GM23248 (cell line): ENCODE measurements at places on chromosomes 12 and 14. TPM values are rescaled to one million over a fixed set of nuclear protein-coding genes. Genes with fewer than 3 reads are reported as not detected.

Gene CMAS
- total RNA-seq = 30.4 and 42.2 TPM in 2 replicates

Gene NFE2
- not detected in 2 replicates for total RNA-seq

GRCh38 chr14:29391801-29392200 lies 535.8 kb downstream of the PRKD1 start:
- no peak overlapping the region for H3K4me3 ChIP-seq
- no peaks in the 10 kb centered on the region for H3K4me1 ChIP-seq
- H3K27me3 ChIP-seq = no peaks in the 10 kb centered on the region
- DNase-seq = no peak
- H3K27ac ChIP-seq = no peak overlapping the region

- no peak for DNase-seq
- H3K27ac ChIP-seq = no peak overlapping the region
- H3K36me3 ChIP-seq = no peaks in the 10 kb centered on the region
- peaks cover 10% of the 10 kb centered on the region; the same call in 1 of the 2 replicates for H3K4me1 ChIP-seq
- H3K4me3 ChIP-seq = no peak overlapping the region
Measured at GRCh38 chr14:69586404-69586803, 11.7 kb upstream of the CCDC177 start.

Gene KRT82
- total RNA-seq = not detected in 2 replicates

DNA sequence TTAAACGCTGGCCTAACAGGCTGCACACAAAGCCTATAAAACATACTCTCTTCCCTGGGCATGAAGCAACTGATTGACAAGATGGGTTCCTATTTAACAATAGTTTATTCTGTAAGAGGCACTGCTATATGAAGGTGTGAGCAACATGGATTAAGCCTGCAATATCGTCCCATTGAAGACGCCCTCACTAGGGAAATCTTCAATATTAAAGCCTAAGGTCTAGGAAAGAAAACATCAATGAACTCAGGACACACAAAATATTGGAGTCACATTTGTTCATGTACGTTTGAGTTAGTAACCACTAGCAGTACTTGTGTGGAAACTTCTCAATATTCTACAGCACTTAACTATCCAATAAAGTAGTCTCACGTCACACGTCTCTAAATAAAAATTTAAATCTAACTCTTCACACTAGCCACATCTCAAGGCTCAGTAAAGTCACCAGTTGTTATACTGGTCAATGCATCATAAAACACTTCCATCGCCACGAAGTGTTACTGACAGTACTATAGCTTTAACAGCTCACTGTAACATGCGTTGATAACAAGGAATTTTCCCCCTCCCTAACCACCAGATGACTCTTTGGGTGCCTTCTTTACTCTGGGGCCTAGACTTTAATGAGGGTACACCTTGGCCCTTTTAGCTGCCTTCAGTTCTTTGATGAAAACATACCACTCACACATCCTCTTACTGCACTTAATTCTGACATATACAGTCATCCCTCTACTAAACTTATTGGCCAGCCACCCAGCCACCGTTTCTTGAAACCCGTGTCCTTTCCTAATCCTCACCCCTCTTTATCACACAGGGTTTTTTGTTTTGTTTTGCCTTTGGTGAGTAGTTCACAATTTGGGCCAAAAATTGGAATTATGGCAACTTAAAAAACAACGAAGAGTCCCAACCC lies 50.1 kb upstream of the OR5AU1 start:
- DNase-seq = no peak
- H3K27ac ChIP-seq = no peak overlapping the region
- H3K36me3 ChIP-seq = peaks cover 67% of the 10 kb centered on the region

DNA sequence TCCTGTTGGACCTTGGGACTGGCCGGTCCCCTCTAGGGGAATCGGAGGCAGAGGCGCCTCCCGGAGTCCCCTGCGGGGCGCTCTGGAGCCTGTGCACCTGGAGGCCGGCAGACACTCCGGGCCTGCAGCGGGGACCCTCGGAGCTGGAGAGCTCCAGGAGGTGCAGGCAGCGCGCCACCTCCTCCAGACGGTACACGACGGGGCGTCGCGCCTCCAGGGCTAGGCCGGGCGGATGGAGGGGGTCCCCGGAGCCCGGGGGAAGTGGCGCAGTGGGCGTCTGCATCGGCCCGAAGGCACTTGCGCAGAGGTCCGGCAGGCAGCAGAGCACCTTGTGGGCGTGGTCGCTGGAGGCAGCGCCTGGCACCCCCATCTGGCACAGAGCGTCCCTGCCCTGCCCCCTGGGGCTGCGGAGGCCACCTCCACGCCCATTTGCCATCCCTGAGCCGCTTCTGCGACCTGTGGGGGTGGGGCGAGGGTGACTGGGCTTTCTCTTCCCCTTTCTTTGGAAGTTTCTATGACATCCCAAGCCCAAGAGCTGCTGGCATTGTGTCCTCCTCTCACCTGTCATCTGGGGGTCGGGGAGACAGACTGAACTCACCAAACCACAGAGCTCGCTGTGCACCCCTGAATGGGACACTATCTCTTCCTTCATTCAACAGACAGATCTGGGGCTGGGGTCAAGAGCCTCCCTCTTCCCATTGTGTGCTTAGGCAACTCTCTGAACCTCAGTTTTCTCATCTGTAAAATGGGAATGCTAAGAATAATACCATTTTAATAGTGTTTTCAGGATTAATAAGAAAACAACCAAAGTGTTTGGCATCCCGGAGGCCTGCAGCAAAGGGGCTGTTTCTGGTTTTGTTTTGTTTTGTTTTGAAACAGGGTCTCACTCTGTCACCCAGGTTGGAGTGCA lies 37.5 kb upstream of the CORO1C start:
- no peak overlapping the region for H3K4me3 ChIP-seq
- no peak overlapping the region for H3K27ac ChIP-seq
- peaks cover under 1% of the 10 kb centered on the region; the same call in 1 of the 2 replicates for H3K4me1 ChIP-seq
- H3K36me3 ChIP-seq = no peaks in the 10 kb centered on the region

DNA sequence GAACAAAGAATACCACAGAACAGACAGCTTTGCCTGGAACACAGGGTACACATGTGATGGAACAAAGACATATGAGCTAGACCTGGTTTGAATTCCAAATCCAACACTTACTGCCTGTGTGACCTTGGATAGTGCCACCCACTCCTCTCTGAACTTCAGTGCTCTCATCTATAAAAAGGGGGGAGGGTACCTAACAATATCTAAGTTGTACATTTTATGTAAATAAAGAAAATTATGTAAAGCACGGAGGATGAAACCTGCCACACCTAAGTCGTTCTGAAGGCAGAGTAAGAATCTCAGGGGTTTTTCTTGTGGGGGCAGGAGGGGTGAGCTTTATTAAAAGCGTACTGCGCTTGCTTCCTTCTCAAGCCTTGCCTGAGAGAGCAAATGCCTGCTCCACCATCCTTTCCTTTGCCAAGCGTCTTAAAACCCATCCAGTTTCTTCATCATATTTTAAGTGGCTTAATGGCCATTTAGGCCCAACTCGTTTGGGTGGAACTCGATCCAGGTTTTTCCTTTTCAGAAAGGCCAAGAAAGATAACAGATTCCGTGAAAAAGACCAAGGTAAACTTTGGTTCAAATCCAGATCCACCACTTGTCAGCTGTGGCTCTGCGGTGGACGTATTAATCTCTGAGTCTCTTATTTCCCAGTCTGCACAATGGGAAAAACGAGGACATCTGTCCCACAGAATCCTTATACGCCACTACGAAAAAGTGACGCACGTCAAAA lies 946 bp downstream of the DDX24 start:
- H3K27me3 ChIP-seq = no peaks in the 10 kb centered on the region
- peak overlapping the region; percentile 86 for H3K27ac ChIP-seq
- H3K4me3 ChIP-seq = peak overlapping the region; percentile 87
- H3K4me1 ChIP-seq = peaks cover 35% of the 10 kb centered on the region
- DNase-seq = peak; percentile 40
- H3K36me3 ChIP-seq = peaks cover 25% of the 10 kb centered on the region

GRCh38 chr12:44317651-44318126 lies 481.8 kb downstream of the TMEM117 start:
- H3K27me3 ChIP-seq = no peaks in the 10 kb centered on the region
- H3K4me3 ChIP-seq = no peak overlapping the region
- H3K4me1 ChIP-seq = no peaks in the 10 kb centered on the region
- no peak overlapping the region for H3K27ac ChIP-seq

DNA sequence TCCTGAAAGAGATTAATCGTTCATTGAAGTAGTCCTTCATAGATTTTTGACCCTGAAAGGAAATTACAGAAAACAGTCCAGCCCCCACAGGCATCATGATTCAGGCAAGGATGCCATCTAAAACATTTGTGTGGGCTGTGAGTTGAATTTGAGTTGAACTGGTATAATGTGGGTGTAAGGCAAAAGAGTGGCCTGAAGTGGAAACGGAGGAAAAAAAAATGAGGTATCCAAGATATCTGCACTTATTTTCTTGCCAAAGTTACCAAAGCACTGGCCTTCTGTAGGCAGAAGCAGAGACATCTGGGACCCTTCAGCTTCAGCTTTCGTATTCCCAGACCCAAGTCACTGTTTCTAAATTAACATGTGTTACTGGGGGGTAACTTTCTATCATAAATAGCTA lies 105.1 kb upstream of the DIO2 start:
- no peaks in the 10 kb centered on the region for H3K36me3 ChIP-seq
- H3K27me3 ChIP-seq = no peaks in the 10 kb centered on the region
- peak; percentile 59 for DNase-seq

Gene CFAP54
- total RNA-seq = 0.32 and 2.0 TPM in 2 replicates

DNA sequence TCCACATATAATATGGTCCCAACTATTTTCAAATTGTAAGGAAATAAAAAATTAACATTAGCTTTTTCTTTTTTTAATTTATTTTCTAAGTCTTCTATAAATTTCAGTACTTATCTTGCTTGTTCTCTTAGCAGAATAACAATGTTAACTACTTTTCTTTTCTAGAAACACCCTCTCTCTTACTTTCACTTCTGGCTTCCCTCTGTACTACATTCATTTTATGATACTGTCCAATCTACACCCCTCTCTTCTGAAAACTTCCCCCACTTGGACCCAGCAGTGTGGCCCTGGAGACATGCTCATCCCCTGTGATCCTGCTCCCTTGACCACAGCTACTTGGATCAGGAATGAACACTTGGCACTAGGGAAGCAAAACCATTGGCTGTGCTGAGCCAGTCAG lies 15.7 kb downstream of the SGPP1 start:
- H3K36me3 ChIP-seq = 0 out of 2 replicates have a peak, but pooled peaks cover 8% of the 10 kb centered on the region
- peaks cover 13% of the 10 kb centered on the region for H3K4me1 ChIP-seq
- H3K27ac ChIP-seq = no peak overlapping the region
- no peak for DNase-seq
- H3K4me3 ChIP-seq = no peak overlapping the region

GRCh38 chr12:66929121-66929520 lies 250.2 kb upstream of the GRIP1 start:
- H3K27me3 ChIP-seq = no peaks in the 10 kb centered on the region
- H3K4me1 ChIP-seq = no peaks in the 10 kb centered on the region
- no peak for DNase-seq
- H3K36me3 ChIP-seq = no peaks in the 10 kb centered on the region
- H3K4me3 ChIP-seq = no peak overlapping the region
- H3K27ac ChIP-seq = no peak overlapping the region

Gene KRT85
- not detected in 2 replicates for total RNA-seq

Gene LPAR5
- total RNA-seq = not detected in 2 replicates

GRCh38 chr12:10136637-10137205 lies 6.7 kb upstream of the CLEC7A start:
- H3K4me3 ChIP-seq = no peak overlapping the region
- no peaks in the 10 kb centered on the region for H3K4me1 ChIP-seq
- H3K27ac ChIP-seq = no peak overlapping the region
- H3K36me3 ChIP-seq = no peaks in the 10 kb centered on the region

DNA sequence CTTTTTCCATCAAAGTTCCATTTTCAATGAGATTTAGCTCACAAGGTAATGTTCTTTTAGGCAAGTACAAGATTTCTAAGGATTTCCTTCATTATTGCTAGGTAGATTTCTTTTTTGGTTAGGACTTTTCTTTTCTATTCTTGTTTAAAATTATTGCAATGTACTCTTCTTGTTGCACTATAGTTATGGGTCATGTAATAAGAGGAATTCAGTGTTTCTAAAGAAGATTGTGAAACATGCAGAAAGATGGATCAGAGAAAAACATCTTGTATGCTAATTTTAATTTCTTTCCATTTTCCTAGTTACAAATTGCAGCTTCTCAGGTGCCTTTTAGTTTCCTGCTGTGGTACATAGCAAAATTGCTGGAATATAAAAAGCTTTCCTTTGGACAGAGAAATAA lies 56.1 kb downstream of the BTG1 start:
- H3K36me3 ChIP-seq = no peaks in the 10 kb centered on the region
- H3K4me3 ChIP-seq = no peak overlapping the region
- no peak overlapping the region for H3K27ac ChIP-seq
- DNase-seq = no peak
- H3K4me1 ChIP-seq = peaks cover 2% of the 10 kb centered on the region; the same call in 1 of the 2 replicates
- no peaks in the 10 kb centered on the region for H3K27me3 ChIP-seq

GRCh38 chr12:18066666-18067065 lies 23.3 kb downstream of the RERGL start:
- H3K27ac ChIP-seq = no peak overlapping the region
- no peaks in the 10 kb centered on the region for H3K4me1 ChIP-seq
- no peak for DNase-seq
- H3K27me3 ChIP-seq = no peaks in the 10 kb centered on the region
- H3K4me3 ChIP-seq = no peak overlapping the region

DNA sequence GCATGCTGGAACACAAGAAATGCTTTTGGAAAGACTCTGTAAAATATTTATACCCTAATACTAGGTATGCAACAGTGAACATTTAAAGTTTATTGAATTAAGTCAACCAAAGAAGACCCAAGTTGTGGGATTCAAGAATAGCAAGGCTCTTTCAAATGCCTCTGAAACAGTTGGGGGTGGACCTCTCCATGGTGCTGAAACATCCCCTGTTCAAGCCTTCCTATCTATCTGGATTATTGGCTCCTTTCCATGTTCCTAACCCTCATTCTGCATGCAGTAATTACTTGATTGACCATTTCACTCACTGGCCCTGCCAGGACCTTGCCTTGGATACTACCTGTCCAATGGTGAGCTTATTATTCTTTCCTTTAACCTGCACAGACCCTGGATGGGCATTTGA lies 349.7 kb downstream of the NRXN3 start:
- no peaks in the 10 kb centered on the region for H3K4me1 ChIP-seq
- H3K27ac ChIP-seq = no peak overlapping the region
- no peak overlapping the region for H3K4me3 ChIP-seq
- DNase-seq = peak; percentile 32

DNA sequence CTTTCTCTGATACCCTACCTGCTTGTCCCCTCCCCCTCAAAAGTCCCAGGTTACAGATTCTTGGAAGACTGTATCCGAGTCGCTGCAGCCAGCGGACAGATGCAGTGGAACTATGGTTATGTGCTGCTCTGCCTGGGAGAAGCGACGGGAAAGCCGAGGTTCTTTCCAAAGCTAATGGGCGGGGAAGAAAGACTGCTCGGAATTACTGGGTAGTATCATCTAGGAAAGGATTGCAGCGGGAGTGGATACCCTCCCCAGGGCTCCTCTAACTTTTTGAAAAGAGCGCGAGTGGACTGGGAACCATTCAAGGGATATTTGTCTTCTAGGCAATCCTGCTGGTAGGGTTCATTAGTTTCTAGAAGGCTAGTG lies 1.4 kb downstream of the PTHLH start:
- H3K36me3 ChIP-seq = no peaks in the 10 kb centered on the region
- peak overlapping the region; percentile 76 for H3K4me3 ChIP-seq
- H3K27ac ChIP-seq = peak overlapping the region; percentile 72
- peaks cover 43% of the 10 kb centered on the region for H3K4me1 ChIP-seq
- DNase-seq = peak; percentile 37

Gene BTBD6
- 74.9 and 77.5 TPM in 2 replicates for total RNA-seq
